Memory B cell (primary cell): ENCODE measurements at places on chromosomes 4 and X.

DNA sequence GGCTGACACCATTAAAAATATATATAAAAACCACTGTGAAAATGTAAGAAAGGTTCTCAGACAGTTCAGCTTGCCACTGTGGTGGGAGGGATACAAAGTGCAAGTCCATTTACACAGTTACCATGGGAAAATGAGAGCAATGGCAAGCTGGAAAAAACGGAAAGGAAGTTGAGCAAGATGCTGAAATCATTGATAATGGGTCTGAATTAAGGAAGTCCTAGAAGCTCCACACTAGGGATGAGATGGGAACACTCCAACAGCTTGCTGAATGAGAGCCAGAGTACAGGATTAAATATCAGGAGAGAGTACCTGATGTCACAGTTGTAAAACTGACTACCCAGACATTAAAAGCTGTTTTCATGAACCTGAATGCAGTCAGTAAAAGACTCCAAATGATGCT, 218.6 kb downstream of the PRDM5 start:
- H3K4me1 ChIP-seq, result no peaks in the 10 kb centered on the region
- no peak for DNase-seq
- no peak overlapping the region for H3K27ac ChIP-seq
- H3K4me3 ChIP-seq, result no peak overlapping the region
- no peaks in the 10 kb centered on the region for H3K36me3 ChIP-seq

DNA sequence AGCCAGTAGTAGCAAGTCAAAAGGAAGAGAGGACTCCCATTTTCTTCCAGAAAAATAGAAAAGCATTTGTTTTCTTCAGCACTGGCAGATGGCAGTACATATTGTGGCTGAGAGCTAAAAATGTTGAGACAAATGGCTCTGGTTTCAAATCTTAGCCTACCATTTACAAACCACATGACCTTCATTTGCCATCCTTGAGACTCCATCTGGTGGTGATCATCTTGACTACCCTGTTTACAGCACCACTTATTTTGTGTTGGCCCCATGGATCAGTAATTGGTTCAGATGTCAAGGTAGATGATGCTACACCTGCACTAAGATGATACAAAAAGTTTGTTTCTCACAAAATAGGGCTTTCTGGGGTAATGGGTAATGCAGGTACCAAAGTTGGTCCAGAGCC, 951.8 kb upstream of the IGFBP7 start:
- no peaks in the 10 kb centered on the region for H3K4me1 ChIP-seq
- no peak overlapping the region for H3K4me3 ChIP-seq
- no peaks in the 10 kb centered on the region for H3K36me3 ChIP-seq

- peak; percentile 53 for DNase-seq
- H3K27ac ChIP-seq, result peak overlapping the region; percentile 74
- H3K4me3 ChIP-seq, result peak overlapping the region; percentile 60
Measured at GRCh38 chr4:152500800-152501434, 35.0 kb downstream of the FBXW7 start.

GRCh38 chr4:53511014-53511413, 80.3 kb downstream of the LNX1 start:
- no peak overlapping the region for H3K4me3 ChIP-seq
- no peak for DNase-seq
- no peaks in the 10 kb centered on the region for H3K27me3 ChIP-seq
- no peak overlapping the region for H3K27ac ChIP-seq
- H3K4me1 ChIP-seq, result no peaks in the 10 kb centered on the region

- no peaks in the 10 kb centered on the region for H3K4me1 ChIP-seq
- peaks cover 2% of the 10 kb centered on the region for H3K36me3 ChIP-seq
- H3K27me3 ChIP-seq, result peaks cover 5% of the 10 kb centered on the region
- DNase-seq, result no peak
Measured at GRCh38 chr4:147984065-147984777, 252.3 kb downstream of the ARHGAP10 start.
